ENCODE measurements at places on chromosomes 12 and 14. TPM values are rescaled to one million over a fixed set of nuclear protein-coding genes. Genes with fewer than 3 reads are reported as not detected.

DNA sequence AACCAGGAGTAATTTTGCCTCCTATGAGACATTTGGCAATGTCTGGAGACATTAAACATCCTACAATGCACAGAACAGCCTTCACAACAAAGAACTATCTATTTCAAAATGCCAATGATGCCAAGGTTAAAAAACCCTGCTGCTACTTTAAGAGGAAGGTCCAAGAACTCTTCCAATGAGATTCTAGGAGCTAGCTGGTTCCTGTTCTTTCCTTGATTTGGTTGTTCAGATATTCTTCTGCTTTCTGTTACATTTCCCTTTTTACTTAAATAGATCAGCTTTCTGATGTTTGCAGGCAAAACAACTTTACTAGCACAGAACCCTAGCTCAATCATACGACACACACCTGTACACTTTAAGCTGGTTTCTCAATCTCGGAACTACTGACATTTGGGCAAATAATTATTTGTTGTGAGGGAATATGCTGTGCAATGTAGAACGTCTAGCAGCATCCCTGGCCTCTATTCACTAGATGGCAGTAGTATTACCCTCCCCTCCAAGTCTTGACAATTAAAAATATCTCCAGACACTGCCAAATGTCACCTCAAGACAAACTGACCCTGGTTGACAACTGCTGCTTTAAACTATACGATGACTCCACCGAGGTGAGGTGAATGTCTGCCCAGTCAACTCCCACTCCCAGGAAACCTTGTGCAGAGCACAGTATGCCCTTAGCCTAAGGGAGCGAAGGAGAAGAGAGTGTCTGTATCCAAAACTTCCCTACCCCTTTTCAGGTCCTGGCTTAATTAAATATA is 4.4 kb downstream of the BLTP3B start:
- peak; percentile 44 for DNase-seq

ARPC3 gene
- total RNA-seq, result 133 TPM

- no peak for DNase-seq
Measured at GRCh38 chr12:64621257-64621942, 11.1 kb downstream of the RASSF3 start.

DNA sequence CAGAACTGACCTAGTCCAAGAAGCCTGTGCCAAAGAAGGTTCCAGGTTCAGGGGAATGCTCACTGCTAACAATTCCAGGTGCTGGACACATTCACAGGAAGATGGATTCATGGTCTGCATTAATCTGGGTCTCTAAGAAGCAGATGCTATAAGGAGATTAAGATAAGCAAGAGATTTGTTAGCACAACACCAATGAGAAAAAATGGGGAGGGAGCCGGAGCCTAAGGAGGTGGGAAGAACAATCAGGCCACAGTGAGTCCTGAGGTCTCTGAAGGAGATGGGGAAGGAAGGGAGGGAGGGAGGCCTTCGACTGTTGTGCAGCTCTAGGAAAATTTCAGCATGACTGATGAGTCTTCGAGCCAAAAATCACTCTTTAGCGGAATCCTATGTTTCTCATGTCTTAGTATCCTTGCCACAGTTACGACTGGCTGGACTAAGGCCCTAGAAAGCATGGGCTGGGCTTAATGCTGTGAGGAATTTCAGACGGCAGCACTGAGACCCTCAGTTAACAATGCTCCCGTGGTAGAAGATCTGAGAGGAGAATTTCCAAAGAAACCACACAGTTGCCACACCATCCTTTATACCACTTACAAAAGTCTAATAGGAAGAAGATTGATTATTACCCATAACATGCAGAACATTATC is 31.5 kb upstream of the PTGDR start:
- no peak for DNase-seq

DNA sequence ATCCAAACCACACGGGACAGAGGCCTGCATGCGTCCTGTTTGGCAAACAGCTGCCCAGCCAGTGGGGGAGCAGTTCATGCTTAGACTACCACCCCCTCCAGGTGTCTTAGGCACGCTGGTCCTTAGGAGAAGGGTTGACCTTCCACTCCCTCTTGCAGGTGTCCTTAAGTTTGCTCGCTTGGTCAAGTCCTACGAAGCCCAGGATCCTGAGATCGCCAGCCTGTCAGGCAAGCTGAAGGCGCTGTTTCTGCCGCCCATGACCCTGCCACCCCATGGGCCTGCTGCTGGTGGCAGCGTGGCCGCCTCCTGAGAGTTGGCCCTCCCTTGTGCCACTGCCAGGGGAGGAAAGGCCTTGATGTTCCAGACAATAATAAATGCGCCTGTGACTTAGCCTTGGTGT is 1.8 kb downstream of the C12orf57 start:
- DNase-seq, result no peak
